ENCODE measurements at places on chromosomes 11 and 22. TPM values are rescaled to one million over a fixed set of nuclear protein-coding genes. Genes with fewer than 3 reads are reported as not detected.

The OSM gene
- not detected for total RNA-seq

The LRRC56 gene
- total RNA-seq: 2.3 TPM

The SOX10 gene
- total RNA-seq: not detected

The TPBGL gene
- total RNA-seq: not detected

The ZPR1 gene
- 68.8 TPM for total RNA-seq

The FOLR3 gene
- not detected for total RNA-seq

The CST6 gene
- total RNA-seq: 1.9 TPM

The MOV10L1 gene
- total RNA-seq: 0.83 TPM

The DTX4 gene
- 7.9 TPM for total RNA-seq

The ANO1 gene
- total RNA-seq: not detected

The B3GAT1 gene
- total RNA-seq: not detected

The GSTT2 gene
- 1.7 TPM for total RNA-seq

- DNase-seq: no peak
Measured at GRCh38 chr11:122923302-122923701, 40.7 kb downstream of the JHY start.

- DNase-seq: no peak
Measured at GRCh38 chr11:113956986-113957385, 17.9 kb upstream of the HTR3A start.

DNA sequence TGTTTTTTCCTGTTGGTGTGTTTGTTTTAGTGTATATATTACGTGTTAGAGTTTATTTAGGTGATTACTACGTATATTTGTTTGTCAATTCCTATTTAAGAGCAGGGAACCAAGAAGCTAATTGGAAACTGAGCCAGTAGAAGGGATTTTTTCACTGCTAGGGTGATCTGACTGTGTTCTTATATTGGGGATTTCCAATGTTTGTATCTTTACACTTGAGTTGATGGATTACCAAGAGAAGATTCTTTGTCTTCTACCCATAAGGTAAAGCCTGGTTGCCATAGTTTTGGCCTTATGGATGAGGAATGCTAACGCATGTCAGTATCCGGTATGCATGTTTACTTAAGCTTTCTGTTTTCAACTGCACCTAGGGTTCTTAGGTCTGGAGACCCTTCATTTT lies 35.6 kb downstream of the SIK2 start:
- no peak for DNase-seq

- peak; percentile 22 for DNase-seq
Measured at GRCh38 chr11:119615003-119615881, 113.8 kb downstream of the NECTIN1 start.

DNA sequence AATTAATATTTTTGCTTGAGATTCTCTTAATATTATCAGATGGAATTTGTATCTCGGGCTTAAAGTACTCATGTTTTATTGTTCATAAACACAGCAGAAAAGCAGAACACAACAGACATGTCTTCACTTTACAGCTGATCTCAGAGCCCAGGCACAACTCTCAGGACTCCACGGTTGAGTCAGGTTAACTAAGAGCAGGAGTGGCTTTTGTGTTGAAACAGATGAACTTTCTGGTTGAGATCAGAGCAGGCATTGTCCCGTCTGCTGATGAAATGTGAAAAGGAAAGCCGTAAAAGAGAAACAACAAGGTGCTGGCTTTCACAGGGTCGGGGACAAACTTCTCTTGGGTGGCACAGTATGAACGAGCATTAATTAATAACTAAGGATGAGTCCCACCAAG lies 49.0 kb downstream of the JHY start:
- DNase-seq: no peak

DNA sequence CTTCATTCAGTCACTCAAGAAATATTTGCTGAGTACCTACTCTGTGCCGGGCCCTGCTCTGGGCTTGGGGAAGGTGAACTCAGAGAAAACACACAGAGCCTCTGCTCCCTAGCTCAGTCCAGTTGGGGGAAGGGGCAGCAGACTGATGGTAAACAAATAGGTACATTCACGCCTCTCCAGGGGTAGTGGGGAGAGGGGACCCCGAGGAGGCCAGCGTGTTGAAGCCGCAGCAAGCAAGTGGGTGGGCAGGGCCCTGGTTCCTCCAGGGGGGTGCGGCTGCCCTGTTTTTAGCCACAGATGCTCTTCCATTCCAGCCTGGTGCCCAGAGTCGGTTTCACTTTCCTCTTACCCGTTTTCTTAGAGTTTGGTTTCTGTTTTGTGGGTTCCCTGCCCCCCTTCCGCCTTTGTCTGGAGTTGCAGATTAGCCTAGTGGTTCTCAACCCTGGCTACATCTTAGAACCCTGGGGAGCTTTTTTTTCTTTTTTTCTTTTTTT lies 8.7 kb downstream of the DRAP1 start:
- DNase-seq: no peak

DNA sequence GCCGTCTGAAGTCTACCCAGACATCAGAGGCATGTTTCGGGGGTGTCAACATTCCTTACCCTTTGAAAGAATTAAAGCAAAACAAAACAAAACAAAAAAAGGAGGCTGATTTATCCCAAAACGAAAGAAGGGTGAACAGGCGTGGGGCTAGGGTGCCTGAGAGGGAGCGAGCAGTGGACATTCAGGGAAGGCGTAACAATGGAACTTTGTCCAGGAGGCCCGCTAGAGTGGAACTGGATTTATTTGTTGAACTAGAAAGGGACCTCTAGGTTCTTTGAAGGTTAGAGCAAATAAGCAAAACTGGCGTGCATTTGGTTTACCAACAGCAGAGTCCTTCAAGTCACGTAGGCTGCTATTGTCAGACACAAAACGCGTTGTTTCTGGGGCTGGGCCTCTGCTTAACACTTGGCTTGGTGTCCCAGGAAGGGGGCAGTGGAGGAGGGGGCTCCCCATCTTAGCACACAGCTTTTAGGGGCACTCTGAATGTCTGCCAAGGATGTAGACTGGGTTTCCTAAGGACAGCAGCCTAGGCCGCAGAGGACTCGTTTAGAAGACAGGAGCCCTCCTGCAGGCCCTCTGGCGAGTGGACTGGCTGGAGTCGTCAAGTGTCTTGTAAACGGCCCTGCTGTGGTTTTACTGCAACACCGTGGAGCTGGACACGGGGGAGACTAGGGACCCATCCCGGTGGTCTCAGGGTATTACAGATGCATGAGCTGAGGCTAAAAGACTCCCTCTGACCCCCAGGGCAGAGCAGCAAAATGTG lies 203.7 kb upstream of the SORL1-AS1 start:
- no peak for DNase-seq

DNA sequence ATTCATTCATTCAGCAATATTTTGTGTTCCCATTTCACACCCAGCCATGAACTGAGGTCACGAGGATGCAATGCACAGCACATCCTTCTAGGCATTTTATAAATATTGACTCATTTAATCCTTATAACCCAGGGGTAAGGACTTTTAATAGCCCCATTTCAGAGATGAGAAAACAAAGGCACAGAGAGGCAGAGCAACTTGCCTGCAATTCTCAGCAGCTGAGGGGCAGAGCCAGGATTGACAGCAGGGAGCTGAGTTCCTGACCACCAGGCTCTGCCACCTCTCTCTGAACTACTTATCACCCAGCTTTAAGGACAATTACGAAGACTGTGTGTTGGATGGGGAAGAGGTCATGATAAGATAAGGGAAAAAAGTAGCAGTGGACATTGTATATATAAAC lies 12.8 kb upstream of the FGF3 start:
- no peak for DNase-seq

GRCh38 chr11:104064034-104064630 lies 27.7 kb downstream of the DDI1 start:
- DNase-seq: no peak

DNA sequence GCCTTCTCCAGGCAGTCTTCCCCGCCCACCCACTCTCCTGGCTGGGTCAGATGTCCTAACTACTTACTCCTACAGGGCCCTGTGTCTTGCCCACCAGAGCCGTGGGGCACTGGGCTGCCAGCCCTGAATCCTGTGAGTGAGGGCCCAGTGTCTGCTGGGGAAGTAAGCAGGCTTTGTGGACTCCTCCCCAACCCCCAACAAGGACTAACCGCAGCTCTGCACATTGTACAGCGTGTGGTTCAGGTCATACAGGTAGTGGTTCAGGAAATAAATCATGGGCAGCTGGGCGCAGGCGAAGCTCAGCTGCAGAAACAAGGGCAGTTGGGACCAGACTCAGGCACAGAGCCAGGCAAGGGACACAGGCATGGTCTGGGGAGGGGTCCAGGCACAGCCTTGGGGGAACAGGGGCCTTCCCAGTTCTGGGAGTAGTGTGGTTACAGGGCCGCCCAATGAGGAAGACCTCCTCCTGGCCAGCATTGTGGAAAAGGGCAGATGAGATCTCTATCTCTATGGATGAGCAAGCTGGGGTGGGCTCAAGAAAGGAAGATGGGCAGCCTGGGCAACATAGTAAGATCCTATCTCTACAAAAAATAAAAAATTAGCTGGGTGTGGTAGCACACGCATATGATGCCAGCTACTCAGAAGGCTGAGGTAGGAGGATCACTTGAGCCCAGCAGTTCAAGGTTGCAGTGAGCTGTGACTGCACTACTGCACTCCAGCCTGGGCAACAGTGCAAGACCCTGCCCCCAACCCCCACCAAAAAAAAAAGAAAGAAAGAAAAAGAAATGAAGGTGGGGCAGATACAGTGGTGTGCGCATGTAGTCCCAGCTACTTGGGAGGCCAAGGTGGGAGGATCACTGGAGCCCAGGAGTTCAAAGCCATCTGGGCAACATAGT lies 5.5 kb downstream of the UNC93B1 start:
- no peak for DNase-seq

- no peak for DNase-seq
Measured at GRCh38 chr22:49720279-49720959, 107.3 kb downstream of the BRD1 start.

GRCh38 chr11:74989260-74989638 lies 516 bp downstream of the NEU3 start:
- DNase-seq: no peak

- DNase-seq: no peak
Measured at GRCh38 chr11:33827206-33827605, 52.9 kb upstream of the FBXO3 start.

GRCh38 chr11:67055812-67056211 lies 835 bp upstream of the RHOD start:
- DNase-seq: no peak

- DNase-seq: no peak
Measured at GRCh38 chr11:34358258-34358727, 483 bp upstream of the ABTB2 start.

GRCh38 chr22:20186183-20186870 lies 35.5 kb upstream of the CCDC188 start:
- no peak for DNase-seq

- no peak for DNase-seq
Measured at GRCh38 chr11:109507331-109507730, 85.3 kb downstream of the C11orf87 start.

- DNase-seq: no peak
Measured at GRCh38 chr22:49525801-49526535, 301.7 kb downstream of the BRD1 start.

- no peak for DNase-seq
Measured at GRCh38 chr11:61793083-61793828, 545 bp downstream of the FEN1 start.

- DNase-seq: no peak
Measured at GRCh38 chr11:76984743-76985142, 49.5 kb upstream of the B3GNT6 start.

DNA sequence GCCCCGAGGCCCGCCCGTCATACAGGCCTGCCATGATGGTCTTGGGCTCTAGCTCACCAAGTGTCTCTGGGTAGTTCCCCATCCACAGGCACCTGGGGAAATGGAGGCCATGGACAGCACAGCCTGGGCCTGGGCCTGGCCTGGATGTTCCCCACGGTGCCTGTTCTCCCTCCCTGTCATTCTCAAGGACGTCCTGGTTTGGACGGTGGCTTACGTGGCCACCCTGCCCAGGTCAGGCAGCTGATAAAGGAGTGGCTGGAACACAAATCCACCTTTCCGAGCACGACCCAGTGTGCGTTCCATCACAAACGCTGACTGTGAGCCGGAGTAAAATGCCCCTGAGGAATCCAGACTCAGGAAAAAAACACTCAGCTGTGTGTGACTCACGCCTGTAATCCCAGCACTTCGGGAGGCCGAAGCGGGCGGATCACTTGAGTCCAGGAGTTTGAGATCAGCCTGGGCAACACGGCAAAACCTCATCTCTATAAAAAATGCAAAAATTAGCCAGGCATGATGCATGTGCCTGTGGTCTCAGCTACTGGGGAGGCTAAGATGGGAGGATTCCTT lies 41.2 kb upstream of the TESMIN start:
- no peak for DNase-seq

DNA sequence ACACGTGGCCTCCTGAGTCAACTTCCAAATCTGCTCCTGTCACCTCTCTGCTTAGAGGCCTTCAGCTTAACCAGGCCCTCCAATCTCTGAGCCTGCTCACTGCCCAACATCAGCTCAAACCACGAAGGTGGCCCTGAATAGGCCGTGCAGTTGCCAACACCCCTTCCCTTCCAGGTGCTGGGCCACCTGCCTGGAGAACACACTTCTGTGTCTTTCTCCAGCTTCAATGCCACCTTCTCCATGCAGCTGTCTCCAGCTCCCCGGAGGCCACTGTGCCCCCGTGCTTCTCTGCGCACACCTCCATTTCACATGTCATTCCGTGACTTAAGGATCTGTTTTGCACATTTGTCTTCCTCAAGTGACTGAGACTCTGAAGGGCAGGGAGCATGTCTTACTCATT lies 5.3 kb downstream of the RELA start:
- no peak for DNase-seq

Data from myocyte (in vitro differentiated cells).